ENCODE measurements at places on chromosomes 2 and 18.

DNA sequence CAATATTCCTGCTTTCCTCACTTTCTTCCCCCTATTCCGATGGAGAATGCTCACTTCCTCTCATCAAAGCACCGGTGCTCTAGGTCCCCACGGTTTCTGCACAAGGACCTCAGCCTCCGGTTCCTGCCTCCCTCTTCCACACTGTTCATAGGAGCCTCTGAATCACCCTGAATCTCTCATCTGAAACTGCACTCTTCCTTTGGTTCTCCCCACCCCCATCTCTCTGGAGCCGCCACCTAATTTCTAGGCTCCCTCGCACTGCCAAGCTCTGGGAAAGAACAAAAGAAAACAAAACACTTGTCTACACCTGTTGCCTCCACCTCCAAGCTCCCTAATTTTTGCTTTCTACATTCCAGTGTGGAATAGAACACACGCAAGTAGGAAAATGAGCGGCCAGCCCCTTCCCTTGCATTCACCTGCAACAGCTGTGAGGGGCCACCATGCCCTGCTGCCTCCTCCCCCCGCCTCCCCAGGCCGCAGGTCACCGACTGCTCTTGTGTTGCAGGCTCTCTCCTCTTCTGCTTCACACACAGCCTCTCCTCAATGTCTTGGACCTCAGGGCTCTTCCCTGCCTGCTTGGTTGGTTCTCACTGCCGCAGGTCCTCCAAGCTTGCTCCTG lies 9.6 kb downstream of the FBXO15 start:
- no peak for DNase-seq

GRCh38 chr18:30139631-30140287 lies 902.8 kb downstream of the DSC3 start:
- DNase-seq = no peak

GRCh38 chr2:181861379-181861778 lies 30.2 kb upstream of the ITPRID2 start:
- DNase-seq = peak; percentile 4

DNA sequence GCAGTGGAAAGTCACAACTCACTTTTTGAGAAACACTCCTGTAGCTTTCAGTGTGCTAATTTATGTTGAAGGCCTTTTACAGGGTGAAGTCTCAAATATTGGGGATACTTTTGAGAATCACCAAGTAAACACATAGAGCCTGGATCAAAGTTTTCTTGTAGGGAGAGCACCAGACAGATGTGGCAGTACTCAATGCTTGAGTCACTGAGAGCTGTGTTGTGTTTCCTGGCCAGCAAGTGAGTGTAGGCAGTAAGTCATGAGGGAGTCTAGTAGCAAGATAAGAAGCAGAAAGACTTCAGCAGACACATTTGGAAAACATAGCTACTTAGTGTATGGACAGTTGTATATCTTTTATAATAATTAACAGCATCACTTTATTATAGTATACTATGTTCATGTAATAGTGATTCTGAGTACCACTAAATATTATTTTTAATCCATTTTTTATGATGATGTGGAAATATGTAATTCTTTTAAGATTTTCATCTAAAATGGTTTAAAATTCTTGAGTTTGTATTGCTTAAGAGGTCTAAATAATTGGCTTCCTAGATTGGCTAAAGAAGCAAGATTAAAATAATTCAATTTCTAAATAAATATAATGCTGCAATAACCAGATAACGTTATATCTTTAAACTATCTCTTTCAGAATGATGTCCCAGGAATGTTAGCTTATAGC lies 12.8 kb downstream of the PSMD1 start:
- no peak for DNase-seq

GRCh38 chr2:56191617-56192016 lies 7.8 kb downstream of the CCDC85A start:
- DNase-seq = peak; percentile 29

DNA sequence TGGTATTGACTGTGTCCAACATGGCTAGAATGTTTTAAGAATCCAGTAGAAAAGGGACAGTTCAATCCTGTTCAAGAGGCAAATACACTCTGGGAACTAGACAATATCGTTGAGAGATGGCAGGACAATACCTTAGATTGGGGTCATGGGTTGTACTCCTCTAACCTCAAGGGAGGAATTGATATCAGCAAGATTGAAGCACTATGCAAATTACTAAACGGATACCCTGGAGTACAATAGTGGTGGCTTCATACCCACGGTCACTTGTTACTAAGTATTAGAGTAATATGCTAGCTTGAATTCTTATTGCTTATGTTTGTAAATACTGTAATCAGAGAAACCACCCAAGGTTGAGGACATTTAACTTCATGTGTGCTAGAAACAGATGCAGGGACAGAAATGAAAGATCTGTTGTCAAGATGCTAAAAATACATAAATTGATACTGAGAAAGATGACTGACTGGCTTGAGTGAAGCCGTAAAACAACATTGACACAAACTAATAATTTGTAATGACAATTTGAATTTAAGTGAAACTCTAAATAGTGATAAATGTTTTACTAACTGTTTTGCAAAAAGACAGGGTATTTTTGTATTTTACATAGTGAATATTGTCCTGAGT lies 73.3 kb downstream of the KCNJ3 start:
- no peak for DNase-seq

DNA sequence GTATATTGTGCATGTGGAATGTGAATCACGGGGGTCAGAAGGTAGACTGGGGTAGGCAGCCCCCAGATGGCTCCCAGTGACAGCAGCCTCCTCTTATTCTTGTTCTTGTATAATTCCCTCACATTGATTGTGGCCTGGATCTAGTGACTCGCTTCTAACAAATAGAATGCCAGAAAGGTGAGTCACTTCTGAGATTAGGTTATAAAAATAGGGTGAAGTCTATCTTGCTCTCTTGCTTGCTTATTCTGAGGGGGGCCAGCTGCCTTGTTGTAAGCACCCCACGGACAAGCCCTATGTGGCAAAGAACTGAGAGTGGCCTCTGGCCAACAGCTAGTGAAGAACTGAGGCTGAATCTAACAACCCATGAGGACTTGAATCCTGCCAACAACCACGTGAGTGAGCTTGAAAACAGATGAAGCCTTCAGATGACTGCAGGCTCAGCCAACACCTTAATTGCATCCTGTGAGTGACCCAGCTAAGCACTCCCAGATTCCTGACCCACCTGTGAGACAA lies 15.6 kb upstream of the RMND5A start:
- DNase-seq = no peak

DNA sequence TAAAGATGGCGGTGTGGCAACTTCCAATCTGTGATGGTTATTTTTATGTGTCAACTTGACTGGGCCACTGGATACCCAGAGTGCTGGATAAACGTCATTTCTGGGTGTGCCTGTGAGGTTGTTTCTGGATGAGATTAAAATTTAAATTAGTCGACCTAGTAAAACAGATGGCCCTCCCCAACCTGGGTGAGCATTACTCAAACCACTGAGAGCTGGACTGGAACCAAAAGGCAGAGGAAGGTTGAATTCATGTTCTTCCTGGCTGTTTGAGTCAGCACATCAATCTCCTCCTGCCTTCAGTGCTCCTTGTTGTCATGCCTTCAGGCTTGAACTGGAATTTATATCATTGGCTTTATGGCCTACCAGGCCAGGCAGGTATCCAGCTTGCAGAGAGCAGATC lies 190.8 kb upstream of the RGPD4 start:
- DNase-seq = no peak

DNA sequence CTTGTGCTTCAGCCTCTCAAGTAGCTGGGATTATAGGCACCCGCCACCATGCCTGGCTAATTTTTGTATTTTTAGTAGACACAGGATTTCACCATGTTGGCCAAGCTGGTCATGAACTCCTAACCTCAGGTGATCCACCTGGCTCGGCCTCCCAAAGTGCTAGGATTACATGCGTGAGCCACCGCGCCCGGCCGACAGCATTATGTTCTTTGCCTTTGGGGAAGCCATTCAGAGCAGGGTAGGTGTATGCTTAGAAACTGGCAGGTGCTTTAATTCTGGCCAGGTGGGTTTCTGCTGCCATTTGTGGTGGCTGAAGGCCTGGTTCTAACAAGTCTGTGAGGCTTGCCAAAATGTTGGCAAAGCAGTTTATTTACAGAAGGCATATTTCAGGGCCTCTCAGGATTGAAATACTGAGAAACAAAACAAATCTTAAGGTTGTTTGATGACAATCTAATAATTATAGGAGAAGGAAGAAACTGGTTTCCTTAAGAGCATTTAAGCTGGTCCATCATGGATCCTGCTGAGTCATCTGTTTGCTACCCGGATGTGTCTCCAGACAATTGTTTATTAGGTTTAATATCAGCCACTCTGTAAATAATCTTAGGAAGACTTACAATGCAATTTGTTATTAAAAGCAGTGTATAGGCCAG lies 16.0 kb downstream of the SLC20A1 start:
- no peak for DNase-seq

DNA sequence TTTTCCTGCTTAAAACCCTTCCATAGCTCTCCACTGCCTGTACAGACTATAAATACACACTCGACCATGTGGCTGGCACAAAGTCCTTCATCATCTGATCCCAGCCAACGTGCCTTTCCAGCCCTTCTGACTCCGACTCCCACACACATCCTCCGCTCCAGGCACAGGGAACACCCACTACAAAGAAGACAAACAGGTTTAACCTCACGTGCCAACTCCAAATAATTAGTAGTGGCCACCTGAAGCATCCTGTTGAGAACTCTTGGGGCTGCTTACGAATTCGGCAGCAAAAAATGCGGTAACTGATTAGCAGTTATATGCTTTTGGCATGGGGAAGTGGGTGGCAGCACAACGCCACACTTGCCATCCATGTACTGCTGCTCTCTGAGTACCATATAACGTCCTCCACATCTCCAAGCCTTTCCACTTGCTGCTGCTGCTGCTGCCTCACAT lies 12.1 kb downstream of the SPIRE1 start:
- DNase-seq = peak; percentile 63

- peak; percentile 83 for DNase-seq
Observed at GRCh38 chr2:234355021-234355720, 141.7 kb downstream of the ARL4C start.

- DNase-seq = no peak
Observed at GRCh38 chr2:218698885-218699284, 11.8 kb upstream of the TTLL4 start.

- no peak for DNase-seq
Observed at GRCh38 chr18:683531-683930, 26.1 kb downstream of the TYMS start.

DNA sequence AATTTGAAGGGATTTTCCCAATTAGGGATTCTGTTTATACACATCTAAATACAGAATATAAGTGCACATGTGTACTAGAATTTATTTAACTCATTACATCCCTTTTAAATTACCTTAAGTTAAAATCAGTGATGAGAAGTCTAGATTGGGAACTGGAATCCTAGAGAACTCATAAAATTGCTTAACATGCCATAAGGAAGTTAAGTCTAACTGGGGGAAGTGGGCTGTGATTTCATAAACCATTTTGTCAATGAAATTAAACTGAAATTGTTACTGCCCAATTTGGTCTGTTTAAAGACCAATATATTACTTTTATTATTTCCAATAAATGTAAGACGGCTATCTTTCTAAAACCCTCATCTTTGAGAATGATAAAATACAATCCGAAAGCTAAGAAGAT lies 72.3 kb upstream of the CD226 start:
- no peak for DNase-seq

- no peak for DNase-seq
Observed at GRCh38 chr2:11932962-11933361, 186.5 kb downstream of the LPIN1 start.

GRCh38 chr2:219644801-219645480 lies 17.5 kb downstream of the SLC4A3 start:
- DNase-seq = no peak

GRCh38 chr2:45754131-45755010 lies 102.9 kb downstream of the PRKCE start:
- no peak for DNase-seq

GRCh38 chr2:36343606-36344005 lies 12.0 kb upstream of the CRIM1 start:
- DNase-seq = no peak

DNA sequence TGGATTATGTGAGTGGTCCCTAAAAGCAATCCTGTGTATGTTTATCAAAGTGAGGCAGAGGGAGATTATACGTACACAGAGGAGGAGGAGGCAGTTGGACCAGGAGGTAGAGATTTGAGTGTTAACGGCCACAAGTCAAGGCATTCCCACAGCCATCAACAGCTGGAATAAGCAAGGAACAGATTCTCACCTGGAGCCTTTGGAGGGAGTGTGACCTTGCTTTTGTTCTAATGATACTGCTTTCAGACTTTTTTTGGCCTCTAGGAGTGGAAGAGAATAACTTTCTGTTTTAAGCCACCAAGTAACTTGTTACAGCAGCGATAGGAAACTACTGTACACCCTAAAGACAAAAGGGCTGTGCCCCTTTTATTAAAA lies 18.1 kb downstream of the LCLAT1 start:
- DNase-seq = peak; percentile 28

DNA sequence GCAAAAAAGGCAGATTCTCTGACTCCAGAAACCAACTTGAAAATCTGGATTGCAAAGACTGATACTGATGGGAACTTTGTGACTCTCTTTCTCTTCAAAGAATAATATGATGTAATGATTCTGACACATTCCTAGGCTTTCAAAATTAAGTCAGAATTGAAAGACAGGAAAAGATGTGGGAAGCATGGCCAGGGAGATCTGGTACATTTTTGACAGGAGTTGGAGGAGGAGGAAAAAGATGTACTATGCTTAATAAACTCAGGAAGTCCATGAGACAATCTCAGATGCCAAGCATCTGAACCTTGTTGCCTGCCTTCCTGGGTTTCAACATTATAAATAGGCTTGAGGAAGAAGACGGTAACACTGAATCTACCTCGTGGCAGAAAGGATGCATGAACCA lies 34.2 kb downstream of the KLF7 start:
- DNase-seq = no peak

- DNase-seq = no peak
Observed at GRCh38 chr2:121336528-121337294, 51.7 kb upstream of the TFCP2L1 start.

- DNase-seq = no peak
Observed at GRCh38 chr2:170052151-170052550, 125.8 kb upstream of the MYO3B start.

- DNase-seq = no peak
Observed at GRCh38 chr18:70333757-70334156, 44.9 kb downstream of the SOCS6 start.
